ENCODE measurements at places on chromosomes 3 and 15.
A peak's percentile ranks its signal among the peaks of the same experiment; 100 is the strongest.

DNA sequence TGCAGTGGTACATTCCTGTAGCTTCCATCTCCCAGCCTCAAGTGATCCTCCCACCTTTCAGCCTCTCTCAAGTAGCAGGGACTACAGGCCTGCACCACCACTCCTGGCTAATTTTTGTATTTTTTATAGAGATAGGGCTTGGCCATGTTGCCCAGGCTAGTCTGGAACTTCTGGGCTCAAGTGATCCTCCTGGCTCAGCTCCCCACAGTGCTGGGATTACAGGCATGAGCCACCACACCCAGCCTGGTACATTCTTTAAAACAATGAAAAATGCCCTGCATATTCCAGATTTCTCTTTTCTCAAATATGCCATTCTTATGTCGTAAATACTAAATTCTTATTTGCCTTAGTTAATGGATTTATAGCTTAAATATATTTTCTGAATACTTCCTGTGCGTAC, 581.4 kb downstream of the MECOM start:
- no peak for DNase-seq
- H3K36me3 ChIP-seq: no peaks in the 10 kb centered on the region
- no peak overlapping the region for H3K27ac ChIP-seq
- peaks cover 4% of the 10 kb centered on the region for H3K4me1 ChIP-seq

DNA sequence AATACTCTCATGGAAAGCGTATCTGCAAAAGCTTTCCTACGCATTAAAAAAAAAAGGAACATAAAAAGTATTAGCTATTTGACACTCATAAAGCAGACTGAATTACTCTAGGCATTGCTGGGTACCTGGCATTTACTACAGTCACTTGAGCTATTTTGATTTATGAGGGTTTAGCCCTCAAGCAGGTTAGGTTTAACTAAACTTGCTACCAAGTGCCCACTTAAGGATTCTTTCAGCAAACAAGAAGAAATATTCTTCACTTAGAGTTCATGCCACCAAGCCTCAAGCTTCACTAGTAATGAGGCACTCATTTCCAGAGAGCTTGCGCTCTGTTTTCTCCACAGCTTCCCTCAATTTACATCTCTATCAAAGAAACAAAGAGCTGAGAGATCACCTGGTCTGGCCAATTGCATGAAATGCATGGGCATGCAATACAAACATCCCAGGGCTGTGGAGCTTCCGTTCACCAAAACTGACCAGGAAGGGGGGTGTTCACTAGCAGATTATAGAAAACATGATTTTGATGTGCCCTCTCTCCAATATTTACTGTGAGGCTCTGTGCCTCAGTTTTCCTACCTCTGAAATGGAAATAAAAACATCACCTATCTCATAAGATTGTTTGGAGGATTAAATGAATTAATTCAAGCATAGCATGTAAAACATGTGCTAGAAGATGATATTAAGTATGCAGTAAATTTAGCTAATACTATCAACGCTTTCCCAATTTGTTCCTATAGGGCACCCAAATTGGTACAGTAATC, 217.3 kb downstream of the RORA start:
- no peak overlapping the region for H3K4me3 ChIP-seq
- H3K27me3 ChIP-seq: peaks cover 3% of the 10 kb centered on the region
- H3K36me3 ChIP-seq: no peaks in the 10 kb centered on the region
- H3K27ac ChIP-seq: no peak overlapping the region
- no peak for DNase-seq

- no peak overlapping the region for H3K27ac ChIP-seq
- H3K36me3 ChIP-seq: peaks cover 9% of the 10 kb centered on the region
- H3K4me3 ChIP-seq: no peak overlapping the region
- no peaks in the 10 kb centered on the region for H3K27me3 ChIP-seq
- no peaks in the 10 kb centered on the region for H3K4me1 ChIP-seq
- DNase-seq: no peak
Observed at GRCh38 chr3:31635545-31635944, 102.8 kb downstream of the STT3B start.

GRCh38 chr3:148084931-148085330, 612.8 kb upstream of the AGTR1 start:
- peak overlapping the region; percentile 8 for H3K4me3 ChIP-seq
- H3K36me3 ChIP-seq: no peaks in the 10 kb centered on the region
- H3K27ac ChIP-seq: peak overlapping the region; percentile 4
- peaks cover 35% of the 10 kb centered on the region for H3K4me1 ChIP-seq
- H3K27me3 ChIP-seq: no peaks in the 10 kb centered on the region

Data from neural crest cell (in vitro differentiated cells).